Fibroblast of skin of right quadriceps (primary cell): ENCODE measurements at places on chromosomes 3 and 15.

DNA sequence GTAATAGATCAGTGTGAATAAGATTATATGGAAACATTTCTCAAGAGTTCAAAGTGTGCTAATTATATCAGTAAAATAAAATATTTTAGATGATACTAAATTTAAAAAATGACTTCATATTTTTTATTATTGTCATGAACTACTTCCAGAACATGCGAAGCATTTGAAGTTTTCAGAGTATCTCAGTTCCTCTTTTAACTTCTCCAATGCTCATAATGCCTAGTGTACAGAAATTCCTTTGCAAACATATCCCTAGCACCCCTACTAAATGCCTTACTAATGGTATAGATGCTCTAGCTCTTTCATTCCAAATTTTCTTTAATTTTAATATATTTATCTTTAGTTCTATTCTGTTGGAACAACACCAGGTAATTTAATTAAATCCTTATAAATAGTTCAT, 580.4 kb downstream of the CADM2 start:
- DNase-seq = no peak

- DNase-seq = no peak
Observed at GRCh38 chr3:104787306-104787705, 579.4 kb upstream of the ALCAM start.

GRCh38 chr3:23948761-23949160, 3.7 kb downstream of the NR1D2 start:
- DNase-seq = no peak

DNA sequence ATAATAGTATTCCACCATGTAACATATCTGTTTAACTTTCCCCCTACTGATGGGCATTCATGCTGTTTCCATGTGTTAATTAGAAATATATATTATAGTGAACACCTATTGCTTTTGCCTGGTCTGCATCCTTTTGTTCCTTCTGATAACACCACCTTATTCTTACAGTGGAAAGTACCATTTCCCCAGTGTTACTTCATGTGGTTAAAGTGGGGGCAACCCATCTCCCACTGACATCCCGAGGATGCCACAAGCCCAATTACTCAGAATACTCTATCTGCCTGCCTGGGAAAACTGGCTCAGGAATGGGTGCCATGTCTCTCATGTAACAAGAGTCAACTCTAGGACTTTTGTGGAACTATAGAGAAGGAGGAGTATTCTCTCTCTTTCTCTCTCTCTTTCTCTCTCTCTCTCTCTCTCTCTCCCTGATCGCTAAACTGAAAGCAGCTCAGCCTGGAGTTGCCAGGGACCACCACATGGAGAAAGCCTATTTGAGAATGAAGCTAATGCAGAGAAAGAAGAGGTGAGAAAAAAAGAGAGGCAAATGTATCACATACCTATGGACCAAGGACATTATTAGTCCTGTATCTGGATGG, 66.4 kb upstream of the PPIB start:
- no peak for DNase-seq
